Activated CD4-positive, alpha-beta T cell treated with anti-CD3 and anti-CD28 coated beads for 48 hours (primary cell): ENCODE measurements at places on chromosomes 16 and 17.

DNA sequence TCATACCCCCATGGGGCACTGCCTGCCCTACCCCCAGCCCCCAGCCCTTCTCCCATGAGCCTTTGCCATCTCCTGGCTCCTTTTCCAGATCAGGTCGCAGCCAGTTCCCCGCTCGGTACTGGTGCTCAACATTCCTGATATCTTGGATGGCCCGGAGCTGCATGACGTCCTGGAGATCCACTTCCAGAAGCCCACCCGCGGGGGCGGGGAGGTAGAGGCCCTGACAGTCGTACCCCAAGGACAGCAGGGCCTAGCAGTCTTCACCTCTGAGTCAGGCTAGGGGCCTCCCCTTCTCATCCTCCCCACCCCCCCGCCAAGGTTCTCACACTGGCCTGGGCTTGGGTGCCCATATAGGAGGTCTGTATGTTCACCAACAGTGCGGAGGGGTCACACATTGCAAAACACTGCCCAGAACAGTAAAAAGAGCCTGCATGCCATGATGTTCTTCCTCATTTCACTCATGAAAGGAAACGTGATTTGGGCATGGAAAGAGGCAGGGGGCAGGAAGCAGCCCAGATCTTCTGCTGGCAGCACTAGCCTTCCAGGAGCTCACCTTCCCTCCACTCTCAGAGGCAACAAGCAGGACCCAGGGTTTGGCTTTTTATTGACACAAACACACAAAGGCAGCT, 7.5 kb downstream of the IFI35 start:
- no peak for DNase-seq

- no peak for DNase-seq
Measured at GRCh38 chr17:21124086-21124485, 2.7 kb upstream of the DHRS7B start.

GRCh38 chr16:21980032-21980431, 20.9 kb downstream of the PDZD9 start:
- no peak for DNase-seq

DNA sequence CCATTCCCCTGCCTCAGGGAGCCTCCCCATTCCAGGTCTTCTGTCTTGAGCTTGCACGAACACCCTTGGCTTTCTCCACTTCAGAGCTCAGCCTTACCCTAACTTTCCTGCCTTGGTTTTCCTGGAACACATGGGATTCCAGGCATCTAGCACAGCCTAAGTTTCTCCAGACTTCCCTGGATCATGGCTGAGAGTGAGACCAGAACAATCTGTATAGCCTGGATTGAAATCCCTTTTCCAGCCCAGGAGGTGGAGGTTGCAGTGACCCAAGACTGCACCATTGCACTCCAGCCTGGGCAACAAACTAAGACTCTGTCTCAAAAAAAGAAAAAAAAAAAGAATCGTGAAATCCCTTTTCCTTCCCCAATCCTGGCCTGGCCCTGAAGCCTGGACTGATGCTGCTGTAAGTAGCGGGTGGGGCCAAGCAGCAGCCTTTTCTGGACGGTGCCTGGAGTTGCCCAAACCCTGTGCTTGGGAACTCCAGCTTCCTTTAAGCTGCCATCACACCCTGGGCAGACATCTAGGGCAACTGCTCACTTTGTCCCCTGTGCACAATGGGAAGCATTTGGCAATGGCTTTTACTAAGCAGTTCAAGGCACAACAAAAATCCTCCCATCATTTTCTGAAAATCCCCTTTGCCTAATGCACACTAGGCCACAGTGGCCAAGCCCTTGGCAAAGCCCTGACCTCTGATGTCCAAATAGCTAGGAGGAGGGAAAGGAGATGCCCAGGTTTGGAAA, 12.0 kb upstream of the SLC16A5 start:
- DNase-seq, result no peak
